ENCODE measurements at places on chromosomes 3 and 15.

DNA sequence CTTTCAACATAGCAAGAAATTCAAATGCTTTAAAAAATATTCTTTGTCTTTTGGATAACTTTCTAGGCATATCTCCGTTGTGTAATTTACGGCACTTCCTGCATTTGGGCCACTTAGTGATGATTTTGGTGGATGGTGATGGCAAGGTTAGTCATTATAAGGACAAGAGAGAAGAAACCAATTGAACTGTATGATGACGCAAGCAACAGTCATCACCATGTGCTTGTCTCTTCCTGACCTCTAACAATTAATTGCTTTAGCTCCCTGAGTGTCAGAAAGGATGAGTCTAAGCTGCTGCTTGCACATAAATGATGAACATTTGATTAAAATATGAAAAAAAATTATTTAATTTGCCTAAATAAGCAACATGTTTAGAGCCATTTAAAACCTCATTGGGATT, 11.3 kb upstream of the P2RY12 start:
- DNase-seq, result no peak

DNA sequence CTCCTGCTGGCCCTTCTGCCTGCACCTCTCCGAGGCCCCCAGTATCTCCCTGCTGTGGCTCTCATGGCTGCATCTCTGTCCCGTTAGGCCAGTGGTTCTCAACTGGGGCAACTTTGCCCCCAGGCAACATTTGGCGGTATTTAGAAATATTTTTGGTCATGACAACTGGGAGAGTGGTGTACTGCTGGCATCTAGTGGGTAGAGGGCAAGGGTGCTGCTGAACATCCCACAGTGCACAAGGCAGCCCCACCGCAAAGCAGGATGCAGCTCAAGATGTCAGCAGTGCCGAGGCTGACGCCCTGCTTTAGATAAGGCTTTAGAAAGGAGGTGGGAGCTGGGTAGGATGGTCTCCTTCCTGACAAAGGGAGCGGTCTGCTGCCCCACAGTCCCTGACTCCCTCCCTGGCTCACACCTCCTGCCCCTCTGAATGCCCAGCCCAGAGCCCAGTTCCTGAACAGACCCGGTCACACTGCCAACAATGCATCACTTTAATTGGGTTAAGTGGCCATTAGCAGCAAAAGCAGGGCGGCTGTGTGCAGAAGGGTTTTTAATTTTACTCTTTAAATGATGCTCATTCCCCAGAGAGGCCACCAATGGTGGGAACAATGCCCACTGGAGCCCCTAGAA, 68.8 kb upstream of the TMEM115 start:
- DNase-seq, result no peak

DNA sequence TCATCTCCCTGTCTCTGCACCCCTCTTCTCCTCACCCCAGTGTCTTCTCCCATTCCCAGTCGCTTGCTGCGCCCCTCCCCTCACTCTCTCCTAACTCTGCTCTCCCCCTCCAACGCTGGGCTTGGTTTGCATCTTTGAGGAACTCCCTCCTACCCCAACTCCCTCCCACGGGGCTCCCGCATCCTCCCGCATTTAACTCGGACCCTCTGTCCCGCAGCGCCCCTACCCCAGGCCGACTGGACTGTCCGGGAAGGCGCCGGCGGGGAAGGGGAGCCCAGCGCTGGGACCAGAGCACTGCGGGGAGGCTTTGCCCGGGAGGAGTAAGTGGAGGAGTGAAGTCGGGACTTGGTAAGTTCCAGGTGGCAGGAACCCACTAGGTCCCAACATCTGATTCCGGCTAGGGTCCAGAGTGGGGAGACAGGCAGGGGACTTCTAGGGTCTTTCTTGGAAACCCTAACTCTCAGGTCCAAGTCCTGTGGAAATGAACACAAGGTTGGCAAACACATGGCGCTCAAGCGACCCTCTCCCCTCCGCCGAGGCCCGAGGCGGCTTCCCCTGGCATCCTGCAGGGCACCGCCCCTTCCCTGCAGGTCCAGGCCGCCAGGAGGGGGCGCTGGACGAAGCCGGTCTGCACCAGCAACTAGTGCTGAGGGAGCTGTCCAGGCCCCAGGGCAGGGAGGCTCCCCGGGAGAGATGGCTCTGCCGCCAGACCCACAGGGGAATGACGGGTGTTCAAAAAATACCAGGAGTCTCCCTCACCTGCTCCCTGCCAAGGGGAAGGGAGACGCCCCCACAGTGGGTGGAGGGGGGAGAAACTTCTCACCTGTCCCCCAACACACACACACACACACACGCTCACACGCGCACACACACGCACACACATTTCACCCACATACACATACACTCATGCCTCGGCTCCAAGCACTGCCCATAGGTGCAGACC, 53.2 kb downstream of the LHFPL4 start:
- DNase-seq, result no peak

DNA sequence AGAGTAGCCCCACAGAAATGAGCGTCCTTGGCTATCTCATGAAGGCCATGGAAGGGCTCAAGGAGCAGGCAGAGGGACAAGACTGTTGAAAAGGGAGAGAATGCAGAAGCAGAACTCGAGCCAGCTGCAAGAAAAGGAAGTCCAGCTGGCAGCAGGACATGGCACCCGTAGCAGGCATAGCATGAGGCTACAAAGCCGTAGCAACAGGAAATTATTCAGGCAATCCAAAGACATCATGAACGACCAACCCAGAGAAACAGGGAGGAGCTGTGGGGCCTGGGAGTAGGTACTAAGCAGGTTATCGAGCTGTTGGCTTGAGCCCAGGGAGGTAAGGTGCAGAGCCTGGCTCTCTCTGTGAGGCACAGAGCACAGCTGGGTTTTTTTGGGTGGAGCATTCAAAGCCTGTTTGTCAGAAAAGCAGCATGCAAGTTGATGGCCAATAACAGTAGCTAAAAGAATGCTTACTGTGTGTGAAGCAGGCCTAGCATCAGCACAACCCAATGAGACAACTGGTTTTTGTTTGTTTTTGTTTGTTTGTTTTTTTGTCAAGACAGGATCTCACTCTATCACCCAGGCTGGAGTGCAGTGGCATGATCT, 144.0 kb upstream of the SMAD3 start:
- DNase-seq, result no peak

DNA sequence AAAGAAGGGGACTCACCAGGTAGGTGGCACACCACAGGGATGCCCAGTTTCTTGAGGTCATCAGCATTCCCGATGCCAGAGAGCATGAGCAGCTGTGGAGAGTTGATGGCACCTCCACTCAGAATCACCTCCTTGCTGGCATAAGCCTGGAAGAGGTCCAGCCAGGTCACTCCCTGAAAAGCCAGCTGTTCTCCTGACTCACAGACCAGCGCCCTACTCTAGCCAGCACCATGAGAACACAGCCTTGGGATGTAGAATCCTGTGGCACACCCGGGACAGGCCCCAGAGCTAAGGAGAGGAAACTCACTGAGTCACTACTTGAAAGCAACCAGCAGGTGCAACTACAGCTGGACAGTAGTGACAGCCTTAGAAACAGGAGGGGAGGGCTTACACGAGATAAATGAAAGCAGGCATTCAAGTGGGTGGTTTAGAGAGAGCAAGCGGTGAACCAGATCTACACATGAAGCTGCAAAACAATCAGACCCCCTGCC, 24.5 kb downstream of the CHDH start:
- peak; percentile 48 for DNase-seq

- no peak for DNase-seq
Observed at GRCh38 chr15:92365084-92365483, 28.6 kb upstream of the ST8SIA2 start.

DNA sequence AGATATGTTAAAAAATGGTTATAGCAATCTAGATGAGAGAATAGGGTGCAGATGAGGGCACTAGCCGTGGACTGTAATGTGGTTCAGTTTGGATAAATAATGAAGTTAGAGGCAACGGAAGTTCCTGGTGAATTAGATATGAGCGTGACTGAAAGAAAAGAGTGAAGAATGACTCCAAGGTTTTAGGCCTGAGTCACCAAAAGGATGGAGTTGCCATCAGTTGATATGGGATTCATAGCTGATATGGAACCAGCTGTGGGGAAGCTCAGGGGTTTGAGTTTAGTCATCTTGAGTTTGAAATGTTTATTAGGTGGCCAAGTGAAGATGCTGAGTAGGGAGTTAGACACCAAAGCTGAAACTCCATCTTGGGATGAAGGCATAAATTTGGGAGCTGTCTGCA, 66.2 kb downstream of the SSR3 start:
- no peak for DNase-seq

DNA sequence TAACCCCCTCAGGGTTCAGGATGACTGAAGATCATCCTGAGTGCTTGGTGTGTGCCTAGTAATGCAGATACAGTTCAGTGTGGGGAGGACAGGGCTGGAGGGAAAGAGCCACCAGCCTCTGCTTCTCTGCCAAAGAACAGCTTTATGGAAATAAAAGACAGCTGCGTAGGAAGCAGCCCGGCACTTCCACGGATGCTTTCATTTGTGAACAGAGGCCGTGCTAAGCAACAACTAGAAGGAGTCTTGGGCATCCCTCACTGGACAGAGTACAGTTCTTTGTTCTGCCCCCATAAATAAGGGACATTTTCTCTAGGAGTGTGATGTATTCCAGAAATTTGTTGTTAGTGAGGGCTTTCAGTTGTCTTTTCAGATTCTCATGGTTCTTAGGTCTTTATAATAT, 194.8 kb upstream of the RGMA start:
- DNase-seq, result no peak

All from NCI-H510A (cell line).